K562 (cell line): ENCODE measurements at places on chromosomes 7 and 10. TPM values are rescaled to one million over a fixed set of nuclear protein-coding genes. Genes with fewer than 3 reads are reported as not detected.

CHRM2 gene
- 0.04 TPM in 1 of 2 replicates, not detected in the other for total RNA-seq

MALRD1 gene
- not detected in 2 replicates for total RNA-seq

LRRC18 gene
- not detected in 2 replicates for total RNA-seq

ZNF425 gene
- 0.49 and 0.66 TPM in 2 replicates for total RNA-seq

OR6B1 gene
- not detected in 2 replicates for total RNA-seq

SFTPD gene
- total RNA-seq = 0.20 and 0.29 TPM in 2 replicates

OPN4 gene
- not detected in 2 replicates for total RNA-seq

TAF6 gene
- total RNA-seq = 74.2 and 78.7 TPM in 2 replicates

ANKRD30A gene
- not detected in 2 replicates for total RNA-seq

DNA sequence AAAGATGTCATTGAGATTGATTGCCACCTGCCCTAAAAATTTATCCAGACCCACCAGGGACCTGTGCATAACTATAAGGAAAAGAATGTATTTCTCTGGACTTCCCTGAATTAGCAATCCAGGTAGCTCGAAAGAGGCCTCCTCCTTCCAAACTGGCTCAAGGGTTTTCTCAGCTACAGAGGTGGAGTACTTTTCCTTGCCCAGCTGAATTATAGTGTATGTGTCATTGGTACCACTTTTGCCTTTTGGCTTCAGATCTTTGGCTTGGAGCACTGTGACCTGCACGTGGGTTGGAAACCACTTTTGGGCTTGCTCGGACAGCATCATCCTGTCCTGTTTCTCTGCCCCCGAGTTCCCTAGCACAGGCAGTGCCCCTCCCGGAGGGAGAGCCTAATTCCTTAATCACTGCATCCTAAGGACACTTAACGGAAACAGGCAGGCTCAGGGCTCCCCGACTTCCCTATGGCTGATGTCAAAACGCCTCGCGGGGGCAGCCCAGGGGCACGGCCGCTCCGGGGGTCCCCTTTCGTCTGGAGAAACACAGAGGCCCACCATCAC, 825 bp downstream of the RAB11FIP2 start:
- DNase-seq = no peak
- H3K4me3 ChIP-seq = peak overlapping the region; percentile 72
- peak overlapping the region; percentile 89 for H3K27ac ChIP-seq
- H3K4me1 ChIP-seq = peaks cover 10% of the 10 kb centered on the region
- H3K27me3 ChIP-seq = no peaks in the 10 kb centered on the region
- H3K36me3 ChIP-seq = no peaks in the 10 kb centered on the region

GRCh38 chr10:61987951-61988379, 86.5 kb downstream of the ARID5B start:
- no peak overlapping the region for H3K27ac ChIP-seq
- DNase-seq = no peak
- no peak overlapping the region for H3K4me3 ChIP-seq
- no peaks in the 10 kb centered on the region for H3K4me1 ChIP-seq
- H3K27me3 ChIP-seq = no peaks in the 10 kb centered on the region
- no peaks in the 10 kb centered on the region for H3K36me3 ChIP-seq

GRCh38 chr7:141027043-141027442, 12.3 kb upstream of the MRPS33 start:
- H3K36me3 ChIP-seq = no peaks in the 10 kb centered on the region
- H3K27ac ChIP-seq = no peak overlapping the region
- H3K4me1 ChIP-seq = no peaks in the 10 kb centered on the region

GRCh38 chr10:133568287-133568614, 2.9 kb upstream of the SYCE1 start:
- H3K27ac ChIP-seq = no peak overlapping the region
- H3K27me3 ChIP-seq = 0 out of 3 replicates have a peak, but pooled peaks cover 2% of the 10 kb centered on the region
- no peaks in the 10 kb centered on the region for H3K4me1 ChIP-seq
- DNase-seq = no peak

DNA sequence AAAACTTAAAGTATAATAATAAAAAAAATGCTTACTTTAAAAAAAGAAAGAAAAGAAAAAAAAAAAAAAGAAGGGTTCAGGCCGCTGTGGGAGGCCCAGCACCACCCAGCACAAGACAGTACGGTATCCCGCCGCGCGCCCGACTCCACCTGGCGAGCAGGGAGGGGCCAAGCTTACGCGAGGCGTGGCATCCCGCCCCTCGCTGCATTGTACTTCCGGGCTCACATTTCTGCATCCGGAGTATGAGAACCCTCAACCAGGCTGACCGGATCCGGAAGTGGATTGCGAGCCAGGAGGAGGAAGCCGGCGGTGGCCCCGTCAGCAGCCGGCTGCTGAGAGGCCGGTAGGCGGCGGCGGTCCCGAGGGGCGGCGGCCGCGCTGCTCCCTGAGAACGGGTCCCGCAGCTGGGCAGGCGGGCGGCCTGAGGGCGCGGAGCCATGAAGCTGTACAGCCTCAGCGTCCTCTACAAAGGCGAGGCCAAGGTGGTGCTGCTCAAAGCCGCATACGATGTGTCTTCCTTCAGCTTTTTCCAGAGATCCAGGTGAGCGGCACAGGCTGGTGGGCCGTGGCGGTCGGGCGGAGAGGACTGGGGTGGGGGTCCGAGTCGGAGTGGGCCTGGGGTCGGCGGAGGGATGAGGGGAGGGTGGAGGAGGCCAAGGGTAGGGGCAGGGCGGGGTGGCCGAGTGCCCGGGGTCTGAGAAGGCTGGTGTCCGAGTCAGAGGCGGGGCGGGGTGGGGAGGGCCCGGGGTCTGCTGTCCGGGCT, at the start of gene YKT6:
YKT6 (plus strand) TSS at position 280 of the 763 bp plus-strand sequence; CDS start at position 438, 158 bp downstream.
- peak within 1 kb of the TSS; percentile 97 for H3K4me3 ChIP-seq
- H3K27me3 ChIP-seq = no peaks in the 10 kb centered on the region
- H3K4me1 ChIP-seq = peaks cover 7% of the 10 kb centered on the region; the same call in 2 of the 3 replicates
- H3K36me3 ChIP-seq = peaks cover 31% of the 10 kb centered on the region
- DNase-seq = peak; percentile 98
- H3K27ac ChIP-seq = peak within 1 kb of the TSS; percentile 70

DNA sequence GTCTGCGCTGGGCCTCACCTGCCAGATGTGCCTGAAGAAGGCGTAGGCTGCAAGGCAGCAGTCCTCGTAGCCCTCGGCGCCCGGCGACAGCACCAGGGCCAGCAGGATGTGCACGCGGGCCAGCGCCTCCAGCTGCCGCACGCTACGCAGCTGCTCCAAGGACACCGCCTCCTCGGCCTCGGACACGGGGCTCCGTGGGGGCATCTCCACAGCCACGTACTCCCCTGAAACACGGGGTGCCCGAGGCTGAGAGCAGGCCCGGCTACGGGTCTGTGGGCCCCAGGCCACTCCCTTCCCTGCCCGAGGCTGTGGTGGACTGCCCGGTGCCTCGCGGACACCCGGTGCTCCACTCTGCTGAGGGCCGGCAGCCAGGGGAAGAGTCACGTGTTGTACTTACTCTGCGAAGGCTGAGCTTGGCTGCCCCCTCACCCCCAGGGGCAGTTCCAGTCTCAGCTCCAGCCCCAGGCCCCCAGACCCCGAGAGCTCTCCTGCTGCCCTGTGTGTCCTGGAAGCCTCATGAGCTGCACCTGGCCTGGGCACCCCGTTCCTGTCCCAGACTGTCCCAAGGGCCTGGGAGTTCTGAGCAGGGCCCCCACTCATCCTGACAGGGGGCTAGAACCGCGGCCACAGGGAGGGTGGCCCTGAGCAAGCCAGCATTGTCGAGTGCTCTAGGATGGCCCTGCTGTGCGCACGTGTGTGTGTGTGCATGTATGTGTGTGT, 62.8 kb downstream of the CFAP46 start:
- no peak overlapping the region for H3K4me3 ChIP-seq
- H3K4me1 ChIP-seq = no peaks in the 10 kb centered on the region
- H3K27ac ChIP-seq = no peak overlapping the region
- no peaks in the 10 kb centered on the region for H3K36me3 ChIP-seq

- H3K4me1 ChIP-seq = peaks cover 4% of the 10 kb centered on the region; the same call in 1 of the 2 replicates
- no peaks in the 10 kb centered on the region for H3K36me3 ChIP-seq
- peaks cover 22% of the 10 kb centered on the region for H3K27me3 ChIP-seq
- no peak for DNase-seq
- no peak overlapping the region for H3K27ac ChIP-seq
These were observed 47.8 kb upstream of the FIGNL1 start for GRCh38 chr7:50497968-50498367.

DNA sequence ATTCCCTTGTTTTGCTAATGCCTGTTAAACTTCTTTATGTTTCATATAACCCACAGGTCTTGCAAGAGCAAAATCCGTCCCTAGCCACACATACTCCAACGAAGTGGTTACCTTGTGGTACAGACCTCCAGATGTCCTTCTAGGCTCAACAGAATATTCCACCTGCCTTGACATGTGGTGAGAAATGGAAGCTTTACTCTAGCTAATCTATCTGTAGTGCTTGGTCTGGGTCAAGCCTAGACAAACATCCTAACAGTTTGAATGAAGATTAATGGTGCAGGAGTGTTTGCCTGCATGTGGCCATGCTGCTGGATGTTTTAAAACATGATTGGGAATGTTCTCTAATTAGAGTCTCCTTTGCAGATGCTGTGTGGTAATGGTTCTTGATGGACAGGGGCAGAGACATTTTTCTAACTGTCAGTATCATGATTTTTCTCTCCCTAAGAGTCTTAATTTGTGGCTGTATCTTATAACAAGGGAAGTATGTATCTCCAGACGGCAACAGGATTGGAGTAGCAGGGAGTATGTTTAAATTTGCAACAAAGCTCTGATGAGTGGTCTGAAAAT, 308.5 kb upstream of the FZD1 start:
- no peak overlapping the region for H3K27ac ChIP-seq
- no peak overlapping the region for H3K4me3 ChIP-seq
- H3K27me3 ChIP-seq = no peaks in the 10 kb centered on the region
- H3K4me1 ChIP-seq = no peaks in the 10 kb centered on the region

DNA sequence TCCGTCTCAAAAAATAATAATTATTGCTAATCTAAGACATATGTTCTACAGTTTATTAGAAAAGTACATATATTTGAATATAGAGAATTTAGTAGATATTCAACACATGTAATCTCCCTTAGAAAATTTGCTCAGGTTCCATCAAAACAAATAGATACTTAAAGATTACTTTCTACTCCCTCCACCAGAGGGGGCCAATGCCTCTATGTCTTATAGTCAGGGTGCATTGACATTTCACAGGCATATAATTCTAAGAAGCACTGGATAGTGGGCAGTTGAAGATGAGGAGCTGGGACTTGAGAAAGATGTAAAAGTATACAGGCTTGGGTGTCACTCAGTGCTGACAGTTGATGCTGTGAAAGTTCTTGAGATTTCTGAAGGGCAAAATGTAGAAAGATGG, 301.6 kb upstream of the HPS1 start:
- no peak overlapping the region for H3K27ac ChIP-seq
- no peak overlapping the region for H3K4me3 ChIP-seq
- DNase-seq = peak; percentile 29
- H3K36me3 ChIP-seq = no peaks in the 10 kb centered on the region
- no peaks in the 10 kb centered on the region for H3K27me3 ChIP-seq

- H3K4me3 ChIP-seq = no peak overlapping the region
- no peak overlapping the region for H3K27ac ChIP-seq
These were observed 46.6 kb downstream of the CLEC2L start for GRCh38 chr7:139570119-139570518.

GRCh38 chr7:2243458-2243857, 1.4 kb downstream of the NUDT1 start:
- peaks cover 8% of the 10 kb centered on the region; the same call in 1 of the 3 replicates for H3K4me1 ChIP-seq
- peaks cover 29% of the 10 kb centered on the region; the same call in 2 of the 3 replicates for H3K36me3 ChIP-seq
- H3K4me3 ChIP-seq = no peak overlapping the region; the same call in 1 of the 2 replicates
- DNase-seq = no peak
- no peaks in the 10 kb centered on the region for H3K27me3 ChIP-seq

DNA sequence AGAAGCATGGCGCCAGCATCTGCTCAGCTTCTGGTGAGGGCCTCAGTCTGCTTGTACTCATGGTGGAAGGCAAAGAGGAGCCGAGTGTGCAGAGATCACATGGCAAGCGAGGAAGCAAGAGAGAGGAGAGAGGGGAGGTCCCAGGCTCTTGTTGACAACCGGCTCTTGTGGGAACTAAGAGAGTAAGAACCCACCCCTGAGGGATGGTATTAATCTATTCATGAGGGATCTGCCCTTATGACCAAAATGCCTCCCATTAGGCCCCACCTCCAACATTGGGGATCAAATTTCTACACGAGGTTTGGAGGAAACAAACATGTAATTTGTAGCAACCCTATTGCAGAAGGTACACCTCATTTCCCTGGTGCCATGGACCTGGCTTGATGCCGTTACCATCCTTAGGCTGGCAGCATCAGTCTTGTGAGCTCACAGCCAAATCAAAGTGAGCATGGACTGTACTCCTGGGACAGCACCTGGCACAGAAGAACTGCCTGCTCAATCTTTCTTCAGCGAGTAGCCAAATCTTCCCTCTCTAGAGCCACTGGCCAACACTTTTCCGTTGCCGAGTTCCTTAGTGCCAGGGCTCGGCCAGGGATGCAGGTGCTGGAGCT, 6.5 kb downstream of the BTBD16 start:
- no peaks in the 10 kb centered on the region for H3K36me3 ChIP-seq
- DNase-seq = no peak
- no peak overlapping the region for H3K4me3 ChIP-seq
- no peak overlapping the region for H3K27ac ChIP-seq
- H3K4me1 ChIP-seq = no peaks in the 10 kb centered on the region
- H3K27me3 ChIP-seq = no peaks in the 10 kb centered on the region

DNA sequence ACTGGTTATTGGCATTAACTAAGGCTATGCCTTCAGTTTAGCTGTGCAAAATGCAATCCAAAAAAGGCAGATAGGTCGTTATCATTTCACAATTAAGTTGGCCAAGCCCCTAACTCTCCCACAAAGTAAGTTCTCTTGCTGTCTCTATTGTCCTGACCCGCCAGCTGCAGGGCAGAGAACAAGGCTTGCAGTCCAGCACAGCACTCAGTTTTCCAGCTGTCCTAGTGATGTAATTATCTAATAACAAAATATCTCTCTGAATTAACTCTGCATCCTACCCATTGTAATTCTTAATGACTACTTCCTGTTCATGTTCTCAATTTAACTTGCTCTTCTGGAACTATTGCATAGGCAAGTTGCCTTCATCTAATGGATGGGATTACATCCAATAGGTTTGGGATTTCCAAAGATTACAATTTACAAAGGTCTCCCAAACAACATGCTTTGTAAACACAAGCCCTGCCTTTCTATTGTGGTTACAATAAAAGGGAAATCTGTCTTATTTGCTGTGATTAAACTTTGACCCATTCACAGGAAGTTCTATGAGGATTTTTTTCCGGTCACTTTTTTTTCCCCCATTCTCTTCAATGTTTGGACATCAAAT, 55.2 kb downstream of the CDK6 start:
- H3K27ac ChIP-seq = no peak overlapping the region
- no peaks in the 10 kb centered on the region for H3K27me3 ChIP-seq
- H3K4me3 ChIP-seq = no peak overlapping the region
- H3K36me3 ChIP-seq = peaks cover 7% of the 10 kb centered on the region; the same call in 2 of the 3 replicates
- no peaks in the 10 kb centered on the region for H3K4me1 ChIP-seq

- H3K4me1 ChIP-seq = no peaks in the 10 kb centered on the region
- DNase-seq = no peak
- no peaks in the 10 kb centered on the region for H3K36me3 ChIP-seq
- peaks cover 13% of the 10 kb centered on the region for H3K27me3 ChIP-seq
- no peak overlapping the region for H3K4me3 ChIP-seq
These were observed 171.3 kb upstream of the PRKCQ start for GRCh38 chr10:6751363-6751762.

DNA sequence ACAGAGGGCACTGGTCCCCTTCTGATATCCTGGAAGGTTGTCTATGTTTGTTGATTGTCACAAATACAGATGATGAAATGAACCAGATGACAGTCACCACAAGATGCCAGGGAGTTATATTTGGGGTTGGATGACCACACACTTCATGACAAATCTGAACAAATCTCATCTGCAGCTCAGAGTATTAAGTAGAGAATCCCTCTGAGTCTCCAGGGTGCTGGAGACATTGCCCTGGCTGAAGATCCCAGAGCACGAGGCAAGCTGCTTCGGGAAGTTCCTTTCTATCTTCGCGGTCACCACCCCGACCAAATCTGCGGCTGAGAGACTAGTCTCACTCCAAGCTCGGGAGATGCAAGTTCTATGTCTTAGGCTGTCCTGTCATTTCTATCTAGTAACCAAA, 9.0 kb downstream of the DENND2A start:
- no peak for DNase-seq
- H3K4me1 ChIP-seq = no peaks in the 10 kb centered on the region
- no peak overlapping the region for H3K27ac ChIP-seq
- no peaks in the 10 kb centered on the region for H3K36me3 ChIP-seq
